Activated naive CD8-positive, alpha-beta T cell treated with anti-CD3 and anti-CD28 coated beads, Interleukin-2, amount 50 U/mL, for 24 hours (primary cell): ENCODE measurements at places on chromosomes 16 and 17.

- no peaks in the 10 kb centered on the region for H3K36me3 ChIP-seq
- DNase-seq, result no peak
- no peak overlapping the region for H3K4me3 ChIP-seq
- H3K4me1 ChIP-seq, result peaks cover 8% of the 10 kb centered on the region
- H3K27ac ChIP-seq, result no peak overlapping the region
- no peaks in the 10 kb centered on the region for H3K27me3 ChIP-seq
Observed at GRCh38 chr17:30555942-30556341, 78.7 kb downstream of the GOSR1 start.

DNA sequence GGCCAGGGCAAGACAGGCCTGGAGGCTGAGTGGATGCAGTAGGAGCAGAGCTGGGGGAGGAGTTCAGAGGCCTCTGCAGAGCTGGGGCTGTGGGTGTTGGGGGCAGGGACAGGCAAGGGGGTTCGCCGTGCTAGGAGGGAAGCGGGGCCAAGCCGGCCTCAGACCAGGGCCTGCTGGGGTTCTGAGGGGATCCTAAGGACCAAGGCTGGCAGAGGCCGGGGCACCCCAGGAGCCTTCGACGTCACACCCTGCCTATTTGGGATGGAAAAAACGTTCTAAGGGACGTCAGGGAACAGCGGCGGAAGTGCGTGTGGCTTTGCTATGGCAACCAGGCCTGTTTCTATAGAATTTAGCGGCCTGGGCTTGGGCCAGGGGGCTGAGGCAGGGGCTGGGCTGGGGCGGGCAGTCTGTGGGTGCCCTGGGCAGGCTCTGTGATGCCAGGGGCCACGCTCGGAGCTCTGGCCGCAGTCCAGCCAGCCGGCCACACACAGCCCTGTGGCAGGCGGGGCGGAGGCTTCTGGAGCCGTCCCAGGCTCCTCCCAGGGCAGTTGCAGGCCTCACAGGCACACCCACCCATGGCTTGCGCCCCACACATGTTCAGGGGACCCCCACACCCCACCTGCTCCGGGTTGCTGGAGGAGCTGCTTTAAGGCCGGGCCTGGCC is 3.7 kb downstream of the TRAF7 start:
- H3K27ac ChIP-seq, result no peak overlapping the region
- H3K4me1 ChIP-seq, result peaks cover 35% of the 10 kb centered on the region
- H3K4me3 ChIP-seq, result no peak overlapping the region
- peaks cover 3% of the 10 kb centered on the region for H3K27me3 ChIP-seq
- peaks cover 11% of the 10 kb centered on the region for H3K36me3 ChIP-seq

DNA sequence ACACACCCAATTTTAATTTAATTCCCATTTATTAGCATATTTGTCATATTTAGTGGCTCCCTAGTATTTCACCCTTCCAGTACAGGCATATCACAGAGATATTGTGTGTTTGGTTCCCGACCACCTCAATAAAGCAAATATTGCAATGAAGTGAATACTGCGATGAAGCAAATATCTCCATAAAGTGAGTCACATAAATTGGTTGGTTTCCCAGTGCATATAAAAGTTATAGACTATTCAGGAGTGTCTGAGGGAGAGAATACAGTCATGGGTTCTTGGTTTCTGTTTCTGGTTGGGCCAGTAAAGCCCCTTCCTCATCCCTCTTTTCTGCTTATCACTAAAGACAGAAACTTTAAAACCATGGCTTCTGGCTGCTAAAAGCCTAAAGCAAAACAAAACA is 295.4 kb upstream of the AXIN2 start:
- H3K36me3 ChIP-seq, result no peaks in the 10 kb centered on the region
- H3K4me1 ChIP-seq, result no peaks in the 10 kb centered on the region
- no peak for DNase-seq
- no peak overlapping the region for H3K4me3 ChIP-seq

GRCh38 chr16:22847100-22847499 is 33.1 kb downstream of the HS3ST2 start:
- H3K4me3 ChIP-seq, result no peak overlapping the region
- DNase-seq, result no peak
- H3K36me3 ChIP-seq, result no peaks in the 10 kb centered on the region

- H3K4me1 ChIP-seq, result no peaks in the 10 kb centered on the region
- H3K4me3 ChIP-seq, result no peak overlapping the region
- no peak overlapping the region for H3K27ac ChIP-seq
- DNase-seq, result no peak
- no peaks in the 10 kb centered on the region for H3K36me3 ChIP-seq
Observed at GRCh38 chr17:17342242-17342945, 39.2 kb downstream of the NT5M start.

DNA sequence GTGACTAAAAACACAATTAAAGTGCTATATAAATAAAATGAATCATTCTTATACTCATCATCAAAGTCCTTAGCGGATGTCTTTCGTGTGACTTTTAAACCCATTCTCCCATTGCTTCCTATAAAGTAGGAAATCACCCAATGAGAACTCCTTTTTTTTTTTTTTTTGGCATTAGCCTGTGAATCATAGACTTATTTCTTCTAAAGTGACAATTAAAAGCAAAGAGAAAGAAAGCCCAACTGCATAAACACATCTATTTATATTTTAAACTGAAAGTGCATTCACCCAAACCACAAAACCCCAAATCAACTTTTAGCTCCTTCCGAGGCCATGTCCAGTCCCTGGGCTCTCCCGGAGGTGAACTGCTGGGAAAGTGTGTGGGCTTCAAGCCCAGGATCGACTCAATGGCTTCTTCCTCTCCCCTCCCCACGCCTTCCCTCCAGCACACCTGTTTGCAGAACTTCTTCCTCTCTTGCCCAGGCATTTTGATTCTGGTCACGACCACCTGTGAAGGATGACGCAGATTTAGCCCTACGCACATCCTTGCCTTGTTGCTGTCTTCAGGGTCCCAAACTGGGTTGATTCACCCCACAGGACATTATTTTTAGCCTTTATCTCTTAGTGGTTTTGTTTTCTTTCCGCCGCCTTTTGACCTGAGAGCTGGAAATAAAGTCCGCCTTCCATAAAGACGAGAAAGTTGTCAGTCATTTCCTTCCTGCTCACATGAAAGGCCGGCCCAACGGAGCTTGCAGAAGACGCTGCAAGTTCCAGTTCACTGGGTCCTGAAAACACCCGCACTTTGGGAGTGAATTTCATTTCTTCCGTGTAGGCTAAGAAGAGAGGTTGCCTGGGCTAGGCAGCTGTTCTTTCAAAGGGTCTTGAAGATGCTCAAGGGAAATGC is 166.8 kb downstream of the MAP2K6 start:
- peaks cover 10% of the 10 kb centered on the region for H3K27me3 ChIP-seq
- DNase-seq, result peak; percentile 40
- no peaks in the 10 kb centered on the region for H3K36me3 ChIP-seq
- peak overlapping the region; percentile 75 for H3K4me3 ChIP-seq
- H3K27ac ChIP-seq, result peak overlapping the region; percentile 58
- H3K4me1 ChIP-seq, result peaks cover 17% of the 10 kb centered on the region

GRCh38 chr16:85201574-85201973 is 89.3 kb upstream of the CIBAR2 start:
- no peak overlapping the region for H3K27ac ChIP-seq
- no peak for DNase-seq
- H3K4me1 ChIP-seq, result no peaks in the 10 kb centered on the region
- H3K4me3 ChIP-seq, result no peak overlapping the region
- no peaks in the 10 kb centered on the region for H3K36me3 ChIP-seq
- H3K27me3 ChIP-seq, result peaks cover 4% of the 10 kb centered on the region

- H3K27me3 ChIP-seq, result peaks cover 9% of the 10 kb centered on the region
- H3K4me3 ChIP-seq, result no peak overlapping the region
- no peak for DNase-seq
- H3K27ac ChIP-seq, result no peak overlapping the region
- no peaks in the 10 kb centered on the region for H3K36me3 ChIP-seq
Observed at GRCh38 chr16:4966736-4967453, 8.8 kb downstream of the SEC14L5 start.

GRCh38 chr16:11402745-11403533 is 57.7 kb downstream of the RMI2 start:
- no peaks in the 10 kb centered on the region for H3K36me3 ChIP-seq
- H3K27me3 ChIP-seq, result no peaks in the 10 kb centered on the region
- no peak overlapping the region for H3K27ac ChIP-seq
- H3K4me1 ChIP-seq, result peaks cover 2% of the 10 kb centered on the region
- no peak overlapping the region for H3K4me3 ChIP-seq
- DNase-seq, result no peak

GRCh38 chr17:28996554-28997096 is 9.2 kb downstream of the SEZ6 start:
- no peaks in the 10 kb centered on the region for H3K4me1 ChIP-seq
- H3K4me3 ChIP-seq, result no peak overlapping the region
- H3K27ac ChIP-seq, result no peak overlapping the region
- H3K27me3 ChIP-seq, result peaks cover 14% of the 10 kb centered on the region
- DNase-seq, result no peak

DNA sequence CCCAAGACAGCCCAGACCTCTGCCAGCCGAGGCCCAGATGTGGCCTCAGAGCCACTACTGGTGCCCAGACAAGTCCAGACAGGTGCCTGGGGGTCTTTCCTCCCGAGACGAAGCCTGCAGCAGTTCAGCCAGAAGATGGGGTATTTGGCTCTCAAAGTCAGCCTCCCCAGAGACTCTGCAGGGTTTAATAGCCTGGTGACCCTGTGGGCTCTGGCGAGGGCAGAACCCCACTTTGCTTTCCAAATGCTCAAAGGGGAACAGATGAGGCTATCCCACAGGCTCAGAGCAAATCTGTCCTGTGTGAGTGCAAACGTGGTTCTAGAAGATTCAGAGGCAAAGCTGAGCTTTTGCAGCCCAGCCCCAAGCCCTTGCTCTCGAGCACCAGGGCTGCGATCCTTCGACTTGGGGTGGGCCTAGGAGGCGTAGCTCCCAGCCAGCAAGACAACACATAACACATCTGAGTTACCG is 236.0 kb downstream of the MRTFB start:
- H3K27me3 ChIP-seq, result peaks cover 9% of the 10 kb centered on the region
- no peak for DNase-seq
- H3K27ac ChIP-seq, result no peak overlapping the region
- no peaks in the 10 kb centered on the region for H3K36me3 ChIP-seq
- peaks cover 42% of the 10 kb centered on the region for H3K4me1 ChIP-seq
- H3K4me3 ChIP-seq, result no peak overlapping the region

DNA sequence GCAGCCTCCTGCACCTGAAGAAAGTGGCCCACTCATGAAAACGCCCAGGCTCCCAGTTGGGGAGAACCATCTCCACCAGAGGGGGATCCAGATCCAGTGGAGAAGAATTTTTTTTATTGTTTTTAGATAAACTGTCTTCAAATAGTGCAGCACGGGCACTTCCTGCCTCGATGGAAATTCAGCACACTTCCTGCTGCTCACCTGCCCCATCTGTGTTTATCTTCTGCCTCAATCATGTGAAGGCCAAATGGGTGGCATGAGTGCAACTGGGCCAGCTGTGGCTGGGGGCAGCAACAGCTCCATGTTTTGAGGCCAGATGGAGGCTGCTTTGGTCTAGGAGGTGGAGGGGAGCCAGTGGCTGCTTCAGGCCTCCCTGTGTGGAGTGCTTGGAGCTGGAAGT is 75.9 kb upstream of the WSB1 start:
- H3K27me3 ChIP-seq, result no peaks in the 10 kb centered on the region
- H3K4me3 ChIP-seq, result no peak overlapping the region
- H3K36me3 ChIP-seq, result no peaks in the 10 kb centered on the region

DNA sequence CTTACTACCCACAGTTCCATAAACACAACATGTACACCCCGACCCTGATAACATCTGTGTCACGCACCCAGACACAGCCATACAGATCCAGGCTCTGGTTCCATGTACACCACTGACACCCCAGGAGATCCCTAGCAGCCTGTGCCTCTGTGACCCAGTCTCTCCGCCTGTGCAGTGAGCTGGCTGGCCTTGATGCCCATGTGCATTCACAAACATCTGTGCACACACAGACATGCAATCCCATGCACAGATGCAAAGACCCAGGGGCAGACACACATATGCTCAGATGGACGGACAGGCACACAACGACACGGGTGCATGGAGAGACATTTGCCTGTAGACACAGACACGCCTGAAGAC is 4.1 kb downstream of the CCDC102A start:
- H3K4me3 ChIP-seq, result no peak overlapping the region
- H3K36me3 ChIP-seq, result peaks cover 5% of the 10 kb centered on the region
- no peaks in the 10 kb centered on the region for H3K27me3 ChIP-seq
- DNase-seq, result no peak
- H3K27ac ChIP-seq, result peak overlapping the region; percentile 67
